ENCODE measurements at places on chromosomes 2 and 18.

- ATAC-seq, result no peak
Observed at GRCh38 chr2:70643715-70644114, 90.1 kb upstream of the TGFA start.

GRCh38 chr2:1567556-1568344 lies 154.5 kb downstream of the TPO start:
- ATAC-seq, result no peak

DNA sequence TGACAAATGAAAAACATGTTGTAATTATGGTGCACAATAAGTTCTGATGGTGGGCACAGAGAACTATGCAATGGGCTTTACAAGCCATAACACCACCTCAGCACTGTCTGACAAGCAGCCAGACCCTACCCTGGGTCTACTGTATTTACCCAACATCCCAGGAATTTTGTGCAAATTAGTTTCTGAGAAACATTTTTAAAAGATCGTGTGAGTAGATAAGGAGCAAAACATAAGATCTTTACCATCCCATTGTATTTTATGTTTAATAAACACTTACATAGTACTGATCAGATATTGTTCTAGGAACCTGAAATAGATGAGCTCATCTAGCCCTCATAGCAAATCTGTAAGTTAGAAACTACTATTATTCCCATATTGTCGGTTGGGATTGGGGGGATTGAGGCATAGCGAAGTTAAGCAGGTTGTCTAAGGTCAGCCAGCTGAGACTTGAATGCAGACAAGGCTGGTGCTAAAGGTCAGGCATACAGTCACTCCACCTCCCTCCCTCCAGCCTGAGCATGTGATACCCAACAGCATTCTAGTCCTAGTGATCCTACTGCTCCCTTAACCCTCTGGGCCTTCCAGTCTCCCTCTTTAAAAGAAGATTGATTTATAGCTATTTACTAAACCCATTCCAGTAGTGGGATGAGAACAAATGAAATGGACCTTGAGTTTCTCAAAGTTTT lies 67.4 kb upstream of the STAM2 start:
- ATAC-seq, result no peak

DNA sequence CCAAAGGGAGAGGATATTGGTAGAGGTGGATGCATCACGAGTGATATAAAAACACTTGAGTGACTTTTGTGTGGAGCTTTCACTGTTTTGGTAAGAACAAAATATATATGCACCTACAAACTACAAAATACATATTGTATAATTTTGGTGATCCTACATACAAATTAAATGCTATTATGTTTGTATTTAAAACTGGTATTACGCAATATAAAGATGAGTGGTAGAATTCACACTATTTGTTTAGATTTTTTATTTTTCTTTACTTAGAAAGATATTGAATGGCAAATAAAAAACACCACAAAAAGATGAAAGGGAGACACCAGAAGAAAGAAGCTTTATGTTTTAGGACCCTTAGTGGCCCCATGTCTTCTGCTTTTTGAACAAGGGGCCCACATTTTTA lies 770.7 kb upstream of the ID2 start:
- ATAC-seq, result no peak

DNA sequence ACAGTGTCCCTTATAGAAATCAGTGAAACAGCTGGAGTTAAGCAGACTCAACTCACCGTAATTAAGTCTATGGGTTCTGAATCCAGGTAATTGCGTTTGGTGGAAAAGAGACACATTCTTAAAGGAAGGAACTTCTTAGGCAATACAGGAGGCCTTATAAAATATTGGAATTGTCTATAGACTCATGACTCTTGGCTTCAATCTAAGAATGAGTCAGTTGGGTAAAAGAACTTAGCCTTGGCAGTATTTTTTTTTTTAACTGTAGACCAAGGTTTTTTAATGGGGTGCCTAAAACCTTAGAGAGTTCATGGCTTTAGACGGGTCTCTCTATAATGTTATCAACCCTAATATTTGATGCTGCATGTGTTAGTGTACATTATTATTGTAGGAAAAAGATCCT lies 47.6 kb downstream of the CCDC85A start:
- no peak for ATAC-seq

All from SK-N-SH treated with all-trans-retinoic acid at 6 μM for 48 hours (cell line).